ENCODE measurements at places on chromosomes 13 and 19. TPM values are rescaled to one million over a fixed set of nuclear protein-coding genes. Genes with fewer than 3 reads are reported as not detected.

Gene NTF4
- not detected for total RNA-seq

Gene ZNF559
- 7.8 TPM for total RNA-seq

Gene LSR
- total RNA-seq, result 252 TPM

Gene RFXANK
- total RNA-seq, result 70.0 TPM

Gene VPS36
- total RNA-seq, result 35.2 TPM

Gene TPP2
- total RNA-seq, result 42.0 TPM

Gene ADPRHL1
- 6.2 TPM for total RNA-seq

Gene PLVAP
- total RNA-seq, result 47.1 TPM

- peak; percentile 82 for DNase-seq
These were observed 7.6 kb downstream of the CAPN12 start for GRCh38 chr19:38736413-38737280.

DNA sequence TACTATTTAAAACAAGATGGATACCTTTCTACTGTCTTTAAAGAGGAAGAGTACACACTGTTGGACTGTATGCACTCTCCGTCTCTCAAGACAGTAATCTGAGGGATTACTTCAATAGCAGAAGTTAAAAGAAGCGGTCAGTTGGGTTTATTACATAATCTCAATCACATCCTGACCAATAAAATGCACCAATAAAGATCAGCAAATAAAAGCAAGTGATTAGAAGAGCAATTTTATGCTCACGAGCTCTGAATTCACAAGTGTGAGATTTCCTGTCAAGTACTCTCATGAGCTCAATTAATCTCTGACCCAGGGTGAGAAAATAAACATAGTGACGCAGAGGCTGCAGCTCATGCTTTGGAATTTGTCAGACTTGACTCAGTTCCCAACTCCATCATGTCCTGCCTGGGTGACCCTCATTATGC is 12.2 kb downstream of the ABCC4 start:
- no peak for DNase-seq

DNA sequence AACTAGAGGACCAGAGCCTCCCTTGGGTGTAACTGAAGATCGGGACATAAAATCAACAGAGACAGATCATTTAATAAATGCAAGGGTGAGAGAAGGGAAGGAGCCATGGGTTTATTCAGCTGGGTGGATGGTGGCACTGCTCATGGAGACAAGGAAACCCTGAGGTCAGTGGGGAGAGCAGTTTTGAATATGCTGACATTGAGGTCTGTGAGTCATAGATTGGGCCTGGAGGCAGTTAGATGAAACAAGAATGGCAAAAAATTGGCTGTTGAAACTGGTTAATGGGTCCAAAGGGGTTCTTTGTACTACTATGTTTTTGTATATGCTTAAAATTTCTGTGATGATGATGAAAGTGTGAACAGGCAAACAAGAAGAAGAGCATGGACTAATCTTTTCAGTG is 5.1 kb upstream of the GTF3A start:
- no peak for DNase-seq

- no peak for DNase-seq
These were observed 1690.7 kb downstream of the SLITRK5 start for GRCh38 chr13:89361909-89362308.

DNA sequence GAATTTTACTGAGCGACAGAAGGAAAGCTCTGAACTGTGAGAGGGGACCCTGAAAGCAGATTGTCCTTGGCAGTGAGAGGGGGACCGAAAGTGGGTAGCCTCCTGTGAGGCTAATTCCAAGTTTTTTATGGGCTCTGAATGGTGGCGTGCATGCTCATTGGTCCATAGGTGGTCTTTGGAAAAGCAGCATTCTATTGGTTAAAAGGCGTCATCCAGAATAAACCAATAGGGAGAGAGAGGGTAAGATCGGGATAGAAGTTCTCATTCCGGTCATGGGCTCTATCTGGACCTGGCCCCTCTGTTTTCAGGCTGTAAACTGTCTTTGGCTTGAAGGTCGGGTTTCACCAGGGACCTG is 539.8 kb upstream of the PCDH9 start:
- DNase-seq, result no peak

DNA sequence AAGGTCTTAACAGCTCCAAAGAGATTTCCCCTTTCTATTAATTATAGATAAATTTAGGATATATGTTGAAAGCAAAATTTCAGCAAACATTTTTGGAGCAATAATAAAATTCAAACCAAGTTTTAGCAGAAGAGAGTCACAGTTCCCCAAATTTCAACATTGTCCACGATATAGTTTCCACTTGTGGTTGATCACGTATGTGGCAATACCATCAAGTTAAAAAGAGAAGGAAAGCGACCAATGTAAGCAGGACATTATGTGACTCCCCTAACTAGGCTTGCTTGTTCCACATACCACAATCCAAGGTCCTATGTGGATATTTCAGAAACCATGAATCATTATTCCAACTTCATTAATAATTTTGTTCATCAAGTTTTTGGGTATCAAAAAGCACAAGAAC is 52.8 kb downstream of the ELF1 start:
- DNase-seq, result no peak

- no peak for DNase-seq
These were observed 394.3 kb upstream of the HTR2A start for GRCh38 chr13:47291107-47291656.

DNA sequence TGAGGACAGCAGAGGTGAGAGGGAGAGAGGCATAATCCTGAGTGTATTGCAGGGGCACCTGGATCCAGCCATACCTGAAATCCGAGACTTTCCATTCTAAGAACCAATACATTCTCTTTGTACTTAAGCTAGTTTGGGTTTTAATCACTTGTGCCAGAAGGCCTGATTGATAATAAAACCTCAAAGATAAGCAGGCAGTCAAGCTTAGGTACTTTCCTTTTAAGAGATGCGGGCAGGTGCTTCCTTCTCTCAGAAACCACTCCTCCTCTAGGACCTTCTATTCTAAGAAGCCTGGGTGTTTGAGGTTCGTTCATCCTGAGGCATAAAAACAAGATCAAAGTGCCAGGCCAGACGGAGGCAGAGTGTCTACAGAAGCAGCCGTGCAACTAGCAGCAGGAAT is 22.2 kb downstream of the FAM187B start:
- DNase-seq, result no peak

DNA sequence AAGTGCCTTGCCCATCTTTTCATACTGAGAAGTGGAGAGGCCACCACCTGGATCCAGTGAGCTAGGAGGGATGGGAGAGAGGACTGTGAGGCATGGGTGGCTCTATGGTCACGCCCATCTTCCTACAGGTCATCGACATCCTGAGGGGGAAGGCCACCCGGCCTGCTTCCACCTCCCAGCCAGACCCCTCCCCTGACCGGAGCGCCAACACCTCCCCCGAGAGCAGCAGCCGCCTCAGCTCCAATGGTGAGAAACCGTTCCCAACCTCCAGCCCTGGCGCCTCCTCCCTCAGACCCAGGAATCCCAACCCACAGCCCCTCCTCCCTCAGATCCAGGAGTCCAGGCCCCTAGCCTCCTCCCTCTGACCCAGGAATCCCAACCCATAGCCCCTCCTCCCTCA is 10.1 kb downstream of the BCL3 start:
- DNase-seq, result no peak

- DNase-seq, result no peak
These were observed 953.2 kb downstream of the DIAPH3 start for GRCh38 chr13:59210543-59210942.

DNA sequence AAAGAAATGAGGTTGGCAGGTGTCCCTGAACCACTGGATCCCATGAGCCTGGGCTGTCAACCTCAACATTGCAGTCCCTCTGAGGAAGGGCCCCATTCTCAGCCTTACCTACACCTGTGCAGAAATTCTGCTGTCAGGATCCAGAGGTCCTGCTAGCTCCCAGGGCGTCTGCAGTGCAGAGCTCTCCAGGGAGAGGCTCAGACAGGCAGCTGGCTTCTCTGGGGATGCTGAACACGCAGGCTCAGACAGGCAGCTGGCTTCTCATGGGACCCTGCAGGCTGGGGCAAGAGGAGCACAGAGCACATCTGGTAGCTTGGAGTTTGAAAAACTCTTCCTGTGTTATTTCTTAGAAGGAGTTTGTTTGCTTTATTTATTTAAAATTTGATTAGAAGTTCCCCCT is 50.9 kb downstream of the TMEM255B start:
- no peak for DNase-seq

- no peak for DNase-seq
These were observed 57.9 kb downstream of the ELF1 start for GRCh38 chr13:40961214-40961613.

GRCh38 chr19:10219678-10220077 is 11.5 kb downstream of the S1PR2 start:
- no peak for DNase-seq

GRCh38 chr19:47633517-47633916 is 24.6 kb downstream of the BICRA start:
- DNase-seq, result no peak

DNA sequence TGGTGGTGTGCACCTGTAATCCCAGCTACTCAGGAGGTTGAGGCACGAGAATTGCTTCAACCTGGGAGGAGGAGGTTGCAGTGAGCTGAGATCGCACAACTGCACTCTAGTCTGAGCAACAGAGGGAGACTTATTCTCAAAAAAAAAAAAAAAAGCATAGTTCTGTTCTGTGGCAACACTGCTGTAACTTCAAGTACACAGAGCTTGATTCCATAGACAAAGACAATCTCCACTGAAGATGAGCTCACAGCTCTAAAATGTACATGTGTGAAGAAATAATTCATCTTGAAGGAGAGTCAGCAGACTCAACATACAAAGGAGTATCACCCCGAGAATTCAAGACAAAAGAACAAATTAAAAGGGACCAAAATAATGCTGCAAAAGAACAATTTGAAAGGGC is 47.8 kb downstream of the KCTD15 start:
- no peak for DNase-seq

GRCh38 chr13:48645845-48646244 is 7.9 kb upstream of the CYSLTR2 start:
- no peak for DNase-seq

GRCh38 chr19:2132731-2133490 is 18.5 kb downstream of the AP3D1 start:
- DNase-seq, result no peak
